Nephron progenitor cell (in vitro differentiated cells): ENCODE measurements at places on chromosomes 5 and 9.
A peak's percentile ranks its signal among the peaks of the same experiment; 100 is the strongest.

DNA sequence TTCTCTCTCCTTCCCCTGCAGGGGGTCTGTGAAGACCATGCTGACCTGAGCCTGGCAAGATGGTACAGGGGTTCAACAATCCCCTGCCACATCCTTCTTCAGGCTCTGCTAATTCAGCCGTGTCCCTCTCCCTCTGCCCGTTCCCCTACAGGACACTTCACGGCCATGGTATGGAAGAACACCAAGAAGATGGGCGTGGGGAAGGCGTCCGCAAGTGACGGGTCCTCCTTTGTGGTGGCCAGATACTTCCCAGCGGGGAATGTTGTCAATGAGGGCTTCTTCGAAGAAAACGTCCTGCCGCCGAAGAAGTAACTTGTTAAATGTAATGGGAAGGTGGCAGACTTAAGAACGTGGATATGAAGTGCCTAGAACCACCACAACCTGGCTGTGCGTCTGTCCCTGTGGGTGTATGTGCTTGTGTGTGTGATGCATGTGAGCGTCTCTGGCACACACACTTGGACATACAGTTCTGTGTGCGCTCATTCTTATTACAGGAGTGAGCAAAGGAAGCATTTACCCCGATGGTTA is 6.9 kb upstream of the CCIN start:
- H3K4me1 ChIP-seq = peaks cover 55% of the 10 kb centered on the region
- H3K36me3 ChIP-seq = peaks cover 38% of the 10 kb centered on the region

DNA sequence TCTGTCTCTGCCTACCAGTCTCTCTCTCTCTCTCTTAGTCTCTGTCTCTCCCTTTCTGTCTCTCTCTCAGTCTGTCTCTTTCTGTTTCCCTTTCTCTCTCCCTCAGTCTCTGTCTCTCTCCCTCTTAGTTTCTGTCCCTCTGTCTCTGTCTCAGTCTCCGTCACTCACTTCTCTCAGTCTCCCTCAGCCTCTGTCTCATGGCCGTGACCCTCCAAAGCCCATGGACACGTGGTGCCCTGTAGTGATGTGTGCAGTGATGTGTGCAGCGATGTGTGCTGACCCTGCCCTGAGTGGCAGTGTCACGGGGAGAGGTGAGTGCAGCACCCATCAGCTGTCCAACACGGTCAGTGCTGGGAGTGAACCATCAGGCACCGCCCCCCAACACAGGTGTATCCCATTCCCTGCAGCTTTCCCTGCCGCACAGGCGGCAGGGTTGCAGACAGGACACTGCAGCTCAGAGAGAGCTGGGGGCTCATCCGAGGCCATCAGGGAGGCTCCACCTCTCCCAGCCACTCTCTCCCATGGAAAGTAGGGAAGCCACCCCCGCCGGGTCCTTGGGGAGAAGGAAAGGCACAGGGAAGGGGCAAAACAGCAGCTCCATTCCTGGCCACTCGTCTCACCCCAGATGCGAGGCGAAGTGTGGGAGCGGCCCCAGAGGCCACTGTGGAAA is 794 bp upstream of the LRRC14B start:
- DNase-seq = no peak
- H3K27me3 ChIP-seq = peaks cover 9% of the 10 kb centered on the region
- no peak overlapping the region for H3K27ac ChIP-seq
- H3K4me3 ChIP-seq = peak overlapping the region; percentile 50
- H3K36me3 ChIP-seq = no peaks in the 10 kb centered on the region
- H3K4me1 ChIP-seq = peaks cover 29% of the 10 kb centered on the region

DNA sequence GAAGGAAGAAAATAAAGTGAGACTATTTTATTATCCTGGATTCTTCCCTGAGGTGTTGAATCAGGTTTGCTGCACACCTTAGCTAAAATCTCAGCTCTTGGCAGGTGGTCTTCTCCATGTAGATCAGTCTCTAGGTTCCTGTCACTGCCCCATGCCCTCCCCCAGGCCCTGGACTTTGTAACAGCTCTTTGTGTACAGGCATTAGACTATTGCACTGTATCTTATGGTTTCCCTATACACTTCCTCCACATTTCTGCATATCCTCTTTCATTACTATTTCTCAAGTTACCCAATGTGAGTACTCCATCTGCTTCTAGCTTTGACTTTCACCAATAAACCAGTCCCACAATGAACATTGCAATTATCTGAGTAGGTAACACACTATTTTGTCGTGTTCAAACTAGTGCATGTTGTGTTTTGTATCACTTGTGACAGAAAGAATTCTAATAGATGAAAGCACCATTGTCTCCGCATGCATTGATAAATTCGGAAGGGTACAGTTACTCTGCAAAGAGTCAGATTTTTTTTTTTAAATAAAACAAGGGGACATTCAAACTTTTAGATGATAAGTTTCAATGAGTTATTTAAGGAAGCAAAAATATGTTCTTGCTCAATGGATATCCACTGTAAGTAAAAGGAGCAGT is 1348.7 kb upstream of the C9orf72 start:
- H3K27me3 ChIP-seq = no peaks in the 10 kb centered on the region
- H3K27ac ChIP-seq = no peak overlapping the region
- no peak for DNase-seq
- H3K36me3 ChIP-seq = no peaks in the 10 kb centered on the region

GRCh38 chr9:4746278-4747030 is 5.5 kb upstream of the AK3 start:
- no peak for DNase-seq
- no peaks in the 10 kb centered on the region for H3K36me3 ChIP-seq
- H3K27me3 ChIP-seq = peaks cover 2% of the 10 kb centered on the region
- H3K27ac ChIP-seq = no peak overlapping the region

- no peak for DNase-seq
- H3K36me3 ChIP-seq = no peaks in the 10 kb centered on the region
- H3K4me3 ChIP-seq = no peak overlapping the region
- peaks cover 11% of the 10 kb centered on the region for H3K27me3 ChIP-seq
- H3K4me1 ChIP-seq = peaks cover 6% of the 10 kb centered on the region
Observed at GRCh38 chr5:179250561-179251225, 94.6 kb downstream of the ADAMTS2 start.

DNA sequence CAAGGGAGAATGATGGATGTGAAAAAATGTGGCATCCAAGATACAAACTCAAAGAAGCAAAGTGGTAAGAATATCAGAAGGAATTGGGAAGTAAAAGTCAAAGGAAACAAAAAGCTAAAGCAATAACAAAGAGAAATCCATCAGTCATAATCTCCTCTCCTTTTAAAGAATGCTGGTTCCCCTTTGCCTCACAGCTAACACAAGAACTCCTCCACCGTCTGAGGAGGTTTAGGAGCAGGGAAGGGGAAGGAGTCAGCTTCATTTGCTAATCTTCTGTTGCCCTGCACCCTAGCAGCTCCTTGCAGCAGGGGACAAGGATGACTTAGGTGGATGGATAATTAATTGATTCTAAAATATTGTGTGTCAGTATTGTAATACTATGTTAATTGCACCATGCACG is 16.4 kb downstream of the CD274 start:
- no peak overlapping the region for H3K27ac ChIP-seq
- DNase-seq = no peak
- no peak overlapping the region for H3K4me3 ChIP-seq
- H3K36me3 ChIP-seq = no peaks in the 10 kb centered on the region
- peaks cover 4% of the 10 kb centered on the region for H3K27me3 ChIP-seq
- no peaks in the 10 kb centered on the region for H3K4me1 ChIP-seq

GRCh38 chr9:35669331-35670145 is 4.2 kb upstream of the CA9 start:
- H3K4me1 ChIP-seq = peaks cover 39% of the 10 kb centered on the region
- no peaks in the 10 kb centered on the region for H3K36me3 ChIP-seq
- peak overlapping the region; percentile 56 for H3K27ac ChIP-seq
- no peak for DNase-seq

DNA sequence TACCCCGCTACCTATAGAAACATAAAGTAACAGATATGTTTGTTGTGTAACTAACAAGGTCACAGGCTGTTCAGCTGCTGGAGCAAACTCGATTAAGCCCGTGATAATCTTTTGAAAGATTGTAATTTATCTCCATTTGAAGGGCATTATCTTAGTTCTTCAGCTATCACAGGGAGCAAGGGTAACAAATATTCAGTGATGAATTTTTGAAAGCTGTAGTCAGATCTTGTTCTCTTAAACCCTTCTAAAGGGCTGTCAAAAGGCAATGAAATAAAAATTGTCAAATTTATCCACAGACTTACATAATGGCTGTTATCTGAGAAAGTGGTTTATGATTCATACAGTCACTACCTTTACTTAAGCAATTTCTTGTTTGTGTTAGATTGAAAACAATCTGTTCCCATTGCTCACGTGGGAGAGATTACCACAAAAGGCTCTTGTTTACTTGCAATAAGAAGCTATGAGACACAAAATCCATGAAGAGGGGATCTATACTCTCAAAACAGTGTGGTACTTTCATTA is 78.3 kb upstream of the ZNF608 start:
- peaks cover 5% of the 10 kb centered on the region for H3K36me3 ChIP-seq
- no peak for DNase-seq
- H3K27me3 ChIP-seq = no peaks in the 10 kb centered on the region
- peaks cover 15% of the 10 kb centered on the region for H3K4me1 ChIP-seq
- H3K27ac ChIP-seq = no peak overlapping the region

- no peak overlapping the region for H3K4me3 ChIP-seq
- no peak overlapping the region for H3K27ac ChIP-seq
- DNase-seq = peak; percentile 16
Observed at GRCh38 chr5:155004138-155004744, 9.3 kb upstream of the KIF4B start.

GRCh38 chr9:128479262-128479661 is 23.5 kb downstream of the ODF2 start:
- DNase-seq = no peak
- no peak overlapping the region for H3K27ac ChIP-seq
- H3K27me3 ChIP-seq = no peaks in the 10 kb centered on the region
- peaks cover 62% of the 10 kb centered on the region for H3K36me3 ChIP-seq

DNA sequence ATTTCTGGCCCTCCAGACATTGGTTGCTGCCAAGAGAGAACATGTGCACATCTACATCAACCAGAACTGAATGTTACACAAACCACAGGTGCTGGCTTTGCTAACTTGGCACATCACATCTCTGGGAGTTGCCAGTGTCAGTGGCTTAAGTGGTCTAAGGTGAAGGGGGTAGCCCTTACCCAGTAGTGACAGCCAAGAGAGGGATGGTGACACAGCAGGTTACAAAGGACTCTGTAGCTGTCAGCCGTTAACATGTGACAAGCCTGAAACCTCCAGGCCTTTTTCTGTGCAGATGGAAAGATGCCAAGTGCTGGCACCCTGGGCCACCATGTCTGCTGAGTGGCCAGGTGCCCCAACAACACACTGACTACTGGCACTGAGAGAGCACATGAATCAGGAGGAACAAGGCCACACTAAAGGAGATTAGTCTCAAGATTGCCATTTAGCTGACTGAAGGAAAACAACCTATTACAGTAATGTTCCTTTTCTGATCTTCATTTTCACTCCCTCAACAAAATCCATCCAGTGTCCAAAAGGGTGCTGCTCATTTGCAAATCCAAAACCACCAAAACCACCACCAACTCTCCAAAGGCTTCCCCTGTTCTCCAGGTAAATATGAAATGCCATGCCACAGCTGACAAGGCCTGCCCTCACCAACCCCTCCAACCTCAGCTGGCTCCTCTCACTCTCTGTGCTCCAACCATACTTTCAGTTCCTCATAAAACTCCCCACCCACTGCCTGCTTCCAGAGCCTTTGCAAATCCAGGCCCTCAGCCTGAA is 20.2 kb downstream of the SIL1 start:
- peak overlapping the region; percentile 94 for H3K27ac ChIP-seq
- H3K4me3 ChIP-seq = no peak overlapping the region
- no peak for DNase-seq
- H3K27me3 ChIP-seq = peaks cover 7% of the 10 kb centered on the region
- H3K36me3 ChIP-seq = peaks cover 19% of the 10 kb centered on the region

GRCh38 chr9:26946753-26947727 is at the start of gene PLAA:
PLAA (minus strand) TSS chr9:26947242; CDS start chr9:26947045, 197 bp downstream.
- H3K4me3 ChIP-seq = peak within 1 kb of the TSS; percentile 90
- peak within 1 kb of the TSS; percentile 100 for H3K27ac ChIP-seq
- peak; percentile 80 for DNase-seq
- H3K27me3 ChIP-seq = peaks cover 6% of the 10 kb centered on the region
